Endothelial cell (in vitro differentiated cells): ENCODE measurements at places on chromosomes 3 and 15.

DNA sequence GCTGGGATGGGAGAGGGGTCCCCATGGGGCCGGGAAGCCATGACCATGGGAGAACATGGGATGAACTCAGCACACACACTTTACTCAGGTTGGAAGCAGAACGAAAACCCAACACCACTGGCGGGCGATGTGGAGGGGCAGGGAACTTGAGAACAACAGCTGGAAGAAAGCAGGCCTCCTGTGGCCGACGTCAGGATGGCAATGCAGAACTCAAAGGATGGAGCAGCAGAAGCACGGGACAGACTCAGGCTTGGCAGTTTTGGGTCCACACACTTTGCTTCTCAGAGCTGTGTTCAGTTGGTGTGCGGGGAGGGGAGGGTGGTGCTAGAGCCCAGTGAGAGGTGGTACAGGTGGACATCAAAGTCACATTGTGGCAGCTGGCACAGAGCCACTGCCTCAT lies 80.7 kb downstream of the SEC22A start:
- no peak overlapping the region for H3K4me3 ChIP-seq
- H3K27me3 ChIP-seq, result peaks cover 5% of the 10 kb centered on the region
- no peak for DNase-seq
- no peak overlapping the region for H3K27ac ChIP-seq
- no peaks in the 10 kb centered on the region for H3K4me1 ChIP-seq
- H3K36me3 ChIP-seq, result peaks cover 3% of the 10 kb centered on the region

GRCh38 chr3:30934208-30934550 lies 39.7 kb upstream of the GADL1 start:
- DNase-seq, result no peak
- no peaks in the 10 kb centered on the region for H3K27me3 ChIP-seq
- H3K36me3 ChIP-seq, result no peaks in the 10 kb centered on the region
- H3K4me1 ChIP-seq, result no peaks in the 10 kb centered on the region
- H3K27ac ChIP-seq, result peak overlapping the region; percentile 31
- no peak overlapping the region for H3K4me3 ChIP-seq

GRCh38 chr15:79617071-79617470 lies 184.9 kb downstream of the MINAR1 start:
- H3K4me3 ChIP-seq, result no peak overlapping the region
- no peaks in the 10 kb centered on the region for H3K36me3 ChIP-seq
- no peak overlapping the region for H3K27ac ChIP-seq
- no peaks in the 10 kb centered on the region for H3K4me1 ChIP-seq

DNA sequence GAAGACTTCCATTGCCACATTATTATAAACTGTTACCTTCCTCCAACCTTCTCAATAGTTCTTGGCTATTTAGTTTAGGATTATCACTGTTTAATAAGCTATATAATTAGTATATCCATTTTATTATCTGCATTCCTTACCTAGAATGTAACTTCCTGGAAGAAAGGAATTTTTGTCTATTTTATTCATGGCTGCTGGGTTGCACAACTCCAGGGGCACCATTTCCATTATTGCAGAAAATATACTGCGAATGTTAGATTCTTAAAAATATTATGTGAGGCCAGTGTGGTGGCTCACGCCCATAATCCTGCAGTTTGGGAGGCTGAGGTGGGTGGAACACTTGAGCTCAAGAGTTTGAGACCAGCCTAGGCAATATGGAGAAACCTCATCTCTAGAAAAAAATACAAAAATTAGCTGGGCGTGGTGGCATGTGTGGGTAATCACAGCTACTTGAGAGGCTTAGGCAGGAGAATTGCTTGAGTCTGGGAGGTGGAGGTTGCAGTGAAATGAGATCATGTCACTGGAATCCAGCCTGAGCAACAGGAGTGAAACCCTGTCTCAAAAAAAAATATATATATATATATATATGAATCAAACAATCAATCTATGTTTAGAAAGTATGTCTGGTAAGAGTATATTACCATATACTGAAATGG lies 19.9 kb downstream of the CLDN1 start:
- no peak overlapping the region for H3K27ac ChIP-seq
- no peaks in the 10 kb centered on the region for H3K36me3 ChIP-seq
- no peak for DNase-seq
- no peaks in the 10 kb centered on the region for H3K27me3 ChIP-seq

DNA sequence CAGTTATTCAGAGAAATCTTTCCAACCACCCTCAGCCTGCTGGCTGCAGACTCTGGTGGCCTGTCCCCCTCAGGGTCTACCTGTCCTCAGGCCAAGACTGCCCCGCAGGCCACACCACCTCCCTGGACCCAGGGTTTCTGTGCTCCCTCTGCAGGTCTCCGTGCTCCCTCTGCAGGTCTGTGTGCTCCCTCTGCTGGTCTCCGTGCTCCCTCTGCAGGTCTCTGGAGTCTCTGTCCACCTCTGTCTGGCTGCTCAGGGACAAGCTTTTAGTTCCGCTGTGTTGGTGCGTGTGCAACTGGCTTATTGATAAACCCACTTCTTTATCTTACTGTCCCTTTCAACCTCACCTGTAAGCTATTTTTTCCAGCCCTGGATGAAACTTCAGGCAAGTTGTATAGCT lies 30.1 kb downstream of the BDH1 start:
- H3K4me1 ChIP-seq, result peaks cover 16% of the 10 kb centered on the region
- peaks cover 8% of the 10 kb centered on the region for H3K36me3 ChIP-seq
- H3K27ac ChIP-seq, result no peak overlapping the region
- H3K4me3 ChIP-seq, result peak overlapping the region; percentile 65

GRCh38 chr3:71360180-71360579 lies 223.3 kb downstream of the FOXP1 start:
- no peak for DNase-seq
- no peaks in the 10 kb centered on the region for H3K36me3 ChIP-seq
- H3K4me1 ChIP-seq, result no peaks in the 10 kb centered on the region
- H3K4me3 ChIP-seq, result no peak overlapping the region

DNA sequence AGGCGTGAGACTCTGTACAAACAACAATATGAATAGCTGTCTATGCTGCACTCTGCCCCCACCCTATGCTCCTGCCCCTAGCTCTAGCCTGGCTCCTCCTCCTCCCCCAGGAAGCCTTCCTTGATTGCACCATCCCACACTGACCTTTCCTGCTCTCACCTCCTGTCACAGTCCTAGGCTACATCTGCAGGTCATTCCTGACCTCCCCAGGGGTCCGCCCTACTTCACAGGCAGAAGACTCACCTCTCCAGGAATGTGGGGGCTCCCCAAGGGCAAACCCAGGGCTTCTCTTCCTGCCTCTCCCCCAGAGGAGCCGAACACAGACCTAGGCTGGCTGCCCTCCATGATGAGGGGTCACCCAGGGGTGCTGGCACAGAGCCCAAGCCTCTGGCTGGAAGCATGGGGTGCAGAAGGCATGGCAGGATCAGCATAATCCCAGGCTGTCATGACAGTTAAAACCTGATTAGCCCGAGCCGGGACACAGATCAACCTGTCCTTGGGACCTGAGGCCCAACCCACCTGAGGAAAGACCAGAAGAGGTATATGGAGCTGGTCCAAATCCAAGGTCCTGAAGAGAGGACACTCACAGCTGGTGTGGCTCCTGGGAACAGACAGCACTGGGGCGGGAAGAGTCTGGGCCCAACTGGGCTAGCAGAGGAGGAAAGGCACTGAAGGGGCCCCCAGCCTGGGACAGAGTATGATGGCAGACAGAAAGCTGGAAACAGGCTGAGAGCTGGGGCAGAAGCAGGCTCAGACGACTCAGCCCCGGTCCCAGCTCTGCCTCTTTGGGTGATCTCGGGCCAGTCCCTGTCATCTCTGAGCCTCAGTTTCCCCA lies 5.9 kb downstream of the SEMA7A start:
- no peak for DNase-seq
- H3K27ac ChIP-seq, result no peak overlapping the region

DNA sequence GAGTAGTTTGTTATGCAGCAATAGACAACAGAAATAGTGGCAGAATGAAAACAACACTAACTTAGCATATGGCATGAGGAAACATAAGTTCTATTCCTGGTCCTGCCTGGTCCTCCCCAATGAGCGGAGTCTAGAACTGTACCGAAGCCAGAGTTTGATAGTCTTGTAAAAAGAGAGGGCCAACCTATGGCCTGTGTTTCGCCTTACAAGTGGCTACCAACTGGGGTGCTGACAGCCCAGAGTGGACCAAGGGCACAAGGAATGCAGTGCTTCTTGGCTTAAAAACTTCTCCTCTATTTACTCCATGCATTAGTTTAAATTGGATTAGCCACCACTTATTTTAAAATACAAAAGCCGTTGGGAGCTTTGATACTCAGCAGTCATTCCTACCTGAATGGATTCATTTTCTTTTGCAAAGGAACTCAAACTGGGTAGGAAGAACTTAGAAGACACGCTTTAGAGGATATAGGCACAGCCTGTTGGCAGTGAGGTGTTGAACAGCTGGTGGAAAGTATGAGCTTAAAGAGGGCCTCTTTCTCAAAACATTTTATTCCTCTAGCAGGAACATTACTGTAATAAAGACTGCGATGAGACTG lies 302.9 kb downstream of the PLCL2 start:
- no peak overlapping the region for H3K27ac ChIP-seq
- H3K27me3 ChIP-seq, result no peaks in the 10 kb centered on the region
- no peak overlapping the region for H3K4me3 ChIP-seq
- H3K4me1 ChIP-seq, result peaks cover 18% of the 10 kb centered on the region
- H3K36me3 ChIP-seq, result no peaks in the 10 kb centered on the region
- DNase-seq, result no peak

- no peaks in the 10 kb centered on the region for H3K4me1 ChIP-seq
- no peak for DNase-seq
- H3K27me3 ChIP-seq, result peaks cover 9% of the 10 kb centered on the region
- H3K27ac ChIP-seq, result no peak overlapping the region
Observed at GRCh38 chr3:52145736-52146110, 8.5 kb downstream of the POC1A start.

DNA sequence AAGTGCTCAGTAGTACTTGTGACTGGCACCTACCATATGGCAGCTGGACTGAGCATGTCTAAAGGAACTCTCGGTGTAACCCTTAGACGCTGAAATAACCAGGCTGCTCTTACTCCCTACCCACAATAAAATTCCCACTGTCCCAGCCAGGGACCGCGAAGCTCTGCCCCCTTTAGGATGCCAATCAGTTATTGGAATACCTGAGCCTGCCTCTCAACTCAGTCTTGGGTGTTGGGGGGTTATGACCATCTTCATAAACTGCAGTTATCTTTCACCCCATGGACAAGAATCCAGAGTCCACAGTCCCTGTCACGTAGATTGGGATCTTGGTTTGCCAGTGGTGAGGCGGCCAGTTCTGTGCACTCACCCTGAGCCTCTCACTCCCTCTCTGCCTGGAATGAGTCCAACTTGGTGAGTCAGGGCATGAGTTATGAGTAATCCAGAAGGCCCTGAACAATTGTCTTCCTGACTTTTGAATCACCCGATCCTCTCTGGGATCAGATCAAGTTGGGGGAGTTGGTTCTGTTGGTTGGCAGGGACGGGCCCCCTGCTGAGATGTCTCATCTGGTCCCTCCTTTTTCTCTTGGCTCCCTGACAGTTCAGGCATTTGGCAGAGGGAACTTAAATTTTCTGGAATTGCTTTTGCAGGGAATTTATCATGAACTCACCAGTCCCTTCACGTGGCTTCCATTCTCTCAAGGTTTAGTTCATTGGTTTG lies 120.1 kb upstream of the UBE2E1 start:
- H3K36me3 ChIP-seq, result no peaks in the 10 kb centered on the region
- no peak for DNase-seq
- H3K4me1 ChIP-seq, result no peaks in the 10 kb centered on the region
- no peak overlapping the region for H3K4me3 ChIP-seq

GRCh38 chr15:91484141-91484540 lies 369.4 kb upstream of the SLCO3A1 start:
- DNase-seq, result no peak
- no peaks in the 10 kb centered on the region for H3K4me1 ChIP-seq
- no peaks in the 10 kb centered on the region for H3K27me3 ChIP-seq
- H3K4me3 ChIP-seq, result no peak overlapping the region

DNA sequence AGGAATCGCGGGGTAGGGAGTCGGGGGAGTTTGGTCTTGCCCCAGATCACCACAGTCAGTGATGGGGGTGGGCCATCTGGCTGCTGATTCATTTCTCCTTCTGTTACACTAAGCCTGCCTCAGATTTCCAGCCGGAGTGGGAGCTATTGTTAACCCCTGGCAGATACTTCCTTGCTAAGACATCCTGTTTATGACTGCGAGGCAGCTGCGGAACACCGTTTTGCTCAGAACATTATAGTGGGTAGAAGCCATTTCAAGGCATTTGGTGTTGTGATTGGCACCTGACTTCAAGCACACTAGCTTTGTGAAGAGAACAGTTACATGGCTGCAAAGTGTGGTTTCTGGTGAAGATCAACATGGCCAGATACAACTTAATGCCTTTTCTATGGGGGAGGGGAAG lies 73.8 kb downstream of the FLNB start:
- peaks cover 29% of the 10 kb centered on the region for H3K36me3 ChIP-seq
- H3K27ac ChIP-seq, result peak overlapping the region; percentile 96
- peak overlapping the region; percentile 57 for H3K4me3 ChIP-seq

GRCh38 chr3:196135693-196136639 lies 54.1 kb upstream of the TFRC start:
- no peak overlapping the region for H3K4me3 ChIP-seq
- no peak for DNase-seq
- H3K27ac ChIP-seq, result no peak overlapping the region

- H3K27me3 ChIP-seq, result no peaks in the 10 kb centered on the region
- DNase-seq, result no peak
- no peak overlapping the region for H3K27ac ChIP-seq
- H3K4me3 ChIP-seq, result no peak overlapping the region
Observed at GRCh38 chr3:155394240-155394639, 100.8 kb upstream of the STRIT1 start.

DNA sequence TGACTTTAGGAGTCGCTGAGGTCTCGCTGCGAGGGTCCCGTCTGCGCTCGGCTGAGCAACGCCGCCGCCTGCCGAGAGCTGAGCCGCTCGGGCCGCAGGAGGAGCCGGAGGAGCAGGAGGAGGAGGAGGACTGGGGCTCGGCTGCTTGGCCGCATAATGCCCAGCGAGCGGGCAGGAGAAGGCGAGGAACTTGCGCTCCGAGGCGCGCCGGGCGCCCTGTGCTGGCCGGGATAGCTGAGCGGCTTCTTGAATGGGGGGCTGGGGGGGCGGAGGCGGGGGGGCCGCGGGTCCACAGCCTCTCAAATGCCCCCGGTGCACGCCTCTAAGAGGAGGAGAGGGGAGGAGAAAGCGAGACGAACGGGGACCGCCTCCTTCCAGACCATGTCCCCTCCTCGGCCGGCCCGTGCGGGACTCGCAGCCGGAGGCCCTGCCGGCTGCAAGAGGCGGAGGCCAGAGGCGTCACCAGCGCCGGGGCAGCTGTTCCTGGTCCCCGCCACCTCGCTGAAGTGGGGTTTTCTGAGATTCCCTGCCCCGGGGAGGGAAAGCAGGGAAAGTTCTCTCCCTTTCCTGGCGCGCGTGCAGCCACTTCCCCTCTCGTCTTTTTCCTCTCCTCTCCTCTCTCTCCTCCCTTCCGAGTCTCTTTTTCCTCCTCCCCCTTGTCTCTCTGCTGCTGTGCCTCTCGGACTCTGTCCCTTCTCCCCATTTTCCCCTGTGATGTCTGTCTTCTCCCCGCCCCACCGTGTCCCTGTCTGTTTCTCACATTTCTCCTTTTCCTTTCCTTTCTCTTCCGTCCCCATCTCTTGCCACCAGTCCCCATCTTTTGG lies at the start of gene ADAMTS9:
Gene ADAMTS9 (minus strand): TSS at position 220 of the 824 bp plus-strand sequence. CDS start 343 bp downstream, outside the sequence.
- peaks cover 40% of the 10 kb centered on the region for H3K4me1 ChIP-seq
- H3K27ac ChIP-seq, result peak within 1 kb of the TSS; percentile 92
- peak; percentile 85 for DNase-seq
- H3K27me3 ChIP-seq, result peaks cover 16% of the 10 kb centered on the region
- H3K36me3 ChIP-seq, result peaks cover 41% of the 10 kb centered on the region

GRCh38 chr3:128835096-128835495 lies 44.3 kb upstream of the ACAD9 start:
- H3K4me3 ChIP-seq, result no peak overlapping the region
- H3K27me3 ChIP-seq, result no peaks in the 10 kb centered on the region
- no peak for DNase-seq
- no peaks in the 10 kb centered on the region for H3K4me1 ChIP-seq
- no peak overlapping the region for H3K27ac ChIP-seq
